NCI-H774 (cell line): ENCODE measurements at places on chromosomes 6 and 20.

DNA sequence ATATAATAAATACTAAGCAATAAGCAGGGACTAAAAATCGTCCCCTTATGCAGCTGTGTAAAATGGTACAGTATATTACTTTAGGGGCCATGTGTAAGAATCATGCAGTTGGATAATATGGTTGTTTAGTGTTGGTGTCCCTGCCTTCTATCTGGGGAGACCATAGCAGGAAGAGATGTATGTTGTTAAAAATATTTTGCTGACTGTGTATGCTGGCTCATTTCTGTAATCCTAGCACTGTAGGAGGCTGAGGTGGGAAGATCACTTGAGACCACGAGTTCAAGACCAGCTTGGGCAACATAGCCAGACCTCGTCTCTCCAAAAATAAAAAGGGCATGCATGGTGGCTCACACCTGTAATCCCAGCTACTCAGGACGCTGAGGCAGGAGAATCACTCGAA, 5.6 kb downstream of the PANK2 start:
- DNase-seq: no peak

GRCh38 chr6:113908801-113909200, 51.7 kb downstream of the MARCKS start:
- no peak for DNase-seq

DNA sequence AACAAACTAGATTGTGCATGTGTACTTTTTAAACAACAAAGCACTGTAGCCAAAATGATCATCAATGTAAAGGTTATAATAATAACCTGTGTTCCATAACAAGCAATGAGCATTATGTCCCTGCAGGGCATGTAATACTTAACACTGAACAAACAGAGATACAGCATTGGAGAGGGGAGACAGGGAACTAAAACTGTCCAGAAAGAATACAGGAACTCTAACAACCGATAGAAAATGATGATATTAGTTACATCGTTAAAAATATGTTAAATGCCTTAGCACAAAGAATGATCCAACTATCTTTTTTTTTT, 80.5 kb downstream of the COL9A1 start:
- DNase-seq: no peak

DNA sequence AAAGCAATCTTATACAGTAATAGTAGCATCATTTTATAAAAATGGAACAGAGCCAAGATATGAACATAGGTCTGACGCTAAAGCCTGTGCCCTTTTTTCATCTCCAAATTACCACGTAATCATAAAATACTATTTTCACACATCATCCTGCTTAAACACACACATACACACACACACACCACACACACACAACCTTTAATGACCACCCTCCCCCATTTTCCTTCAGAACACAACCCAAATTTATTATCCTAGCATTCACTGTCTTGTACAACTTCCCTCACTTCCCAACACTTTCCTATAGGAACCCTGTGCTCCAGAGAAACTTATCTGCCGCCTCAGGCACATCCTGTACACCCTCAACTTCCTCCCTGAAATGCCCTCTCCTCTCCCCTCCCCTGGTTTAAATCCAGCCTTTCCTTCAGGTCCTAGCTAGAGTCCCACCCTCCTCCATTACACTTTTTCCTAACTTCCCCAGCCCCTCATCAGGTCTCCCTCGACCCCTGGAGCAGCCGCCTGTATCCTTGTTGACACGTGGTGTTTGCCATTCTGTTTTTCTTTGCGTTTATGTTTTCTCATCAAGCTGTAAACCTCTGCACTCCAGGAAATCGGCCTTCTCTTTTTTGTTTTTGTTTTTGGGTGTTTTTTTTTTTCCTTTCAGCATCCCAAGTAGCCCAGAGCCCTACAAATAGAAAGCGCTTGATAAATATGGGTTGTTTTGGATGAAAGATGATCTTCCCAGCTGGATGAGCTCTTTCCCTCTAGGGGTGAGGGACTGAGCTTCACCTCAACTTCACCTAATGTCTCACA, 968 bp upstream of the MMP24 start:
- DNase-seq: no peak

- no peak for DNase-seq
Measured at GRCh38 chr6:121437851-121438651, 2.6 kb downstream of the GJA1 start.

- peak; percentile 43 for DNase-seq
Measured at GRCh38 chr20:37901654-37902503, 1.0 kb upstream of the VSTM2L start.

GRCh38 chr6:40585223-40585622, 1.9 kb downstream of the LRFN2 start:
- no peak for DNase-seq
